ENCODE measurements at places on chromosomes 11 and 22.

DNA sequence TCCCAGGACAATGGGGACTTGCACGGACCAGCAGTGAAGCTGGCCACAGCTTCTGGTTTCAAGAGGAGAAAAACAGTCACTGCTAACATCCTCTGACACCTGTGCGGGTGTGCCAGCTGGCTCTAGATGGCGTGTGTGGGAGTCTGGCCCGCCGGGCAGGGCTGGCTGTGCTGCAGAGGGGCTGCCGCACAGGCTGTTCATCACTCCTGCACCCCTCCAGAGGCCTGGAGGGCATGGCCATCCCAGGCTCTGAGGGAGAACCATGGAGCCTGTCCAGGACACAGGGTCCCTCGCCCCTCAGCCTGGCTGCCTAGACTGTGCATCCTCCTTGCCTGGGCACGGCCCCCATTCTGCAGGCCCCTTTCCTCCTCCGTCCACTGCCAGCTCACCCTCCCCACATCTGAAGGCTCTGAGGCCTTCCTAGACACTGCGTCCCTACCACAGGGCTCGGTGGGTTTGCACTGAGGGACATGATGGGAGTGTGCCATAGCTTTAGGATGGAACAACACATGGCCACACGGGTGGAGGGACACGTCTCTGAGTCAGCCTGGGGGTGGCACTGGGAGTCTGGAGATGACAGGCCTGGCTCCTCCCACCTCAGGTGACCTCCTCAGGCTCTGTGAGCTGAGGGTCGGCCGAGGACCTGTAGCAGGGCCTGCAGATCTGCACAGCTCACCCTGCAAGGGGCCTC, 42.1 kb upstream of the GNB1L start:
- DNase-seq: no peak

DNA sequence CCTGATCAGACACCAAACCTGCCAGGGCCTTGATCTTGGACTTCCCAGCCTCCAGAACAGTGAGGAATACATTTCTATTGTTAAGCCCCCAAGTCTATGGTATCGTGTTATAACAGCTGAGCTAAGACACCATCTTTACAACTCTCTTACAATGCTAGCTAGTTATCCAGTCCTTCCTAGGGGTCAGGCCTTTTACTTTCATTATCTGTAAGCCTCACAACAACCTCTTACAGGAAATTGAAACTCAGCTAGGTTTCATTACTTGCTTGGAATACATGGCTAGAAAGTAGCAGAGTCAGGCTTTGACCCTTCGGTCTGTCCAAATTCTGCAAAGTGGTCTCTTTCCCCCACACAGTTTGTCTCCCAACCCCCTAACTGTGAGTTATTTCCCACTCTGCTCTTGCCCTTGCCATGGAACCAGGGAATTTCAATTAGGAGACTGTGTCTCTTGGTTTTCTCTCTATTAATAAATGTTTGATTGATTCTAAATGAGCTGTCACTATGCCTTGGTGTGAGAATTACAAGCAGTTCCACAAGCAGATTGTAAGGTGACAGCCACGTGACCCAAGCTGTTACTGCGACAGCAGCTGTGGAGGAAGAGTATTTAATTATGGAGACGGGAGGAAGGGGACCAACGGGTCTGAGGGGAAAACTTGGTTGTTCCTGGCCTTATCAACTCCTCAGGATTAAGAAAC, 38.4 kb upstream of the CLMP start:
- no peak for DNase-seq

- DNase-seq: no peak
These were observed at the start of gene ALDH3B1 for GRCh38 chr11:68010090-68011041. Gene ALDH3B1 (plus strand): TSS chr11:68010327. CDS start chr11:68015298, 4,971 bp downstream.

- DNase-seq: no peak
These were observed 3.0 kb downstream of the TMEM218 start for GRCh38 chr11:125108469-125108868.

DNA sequence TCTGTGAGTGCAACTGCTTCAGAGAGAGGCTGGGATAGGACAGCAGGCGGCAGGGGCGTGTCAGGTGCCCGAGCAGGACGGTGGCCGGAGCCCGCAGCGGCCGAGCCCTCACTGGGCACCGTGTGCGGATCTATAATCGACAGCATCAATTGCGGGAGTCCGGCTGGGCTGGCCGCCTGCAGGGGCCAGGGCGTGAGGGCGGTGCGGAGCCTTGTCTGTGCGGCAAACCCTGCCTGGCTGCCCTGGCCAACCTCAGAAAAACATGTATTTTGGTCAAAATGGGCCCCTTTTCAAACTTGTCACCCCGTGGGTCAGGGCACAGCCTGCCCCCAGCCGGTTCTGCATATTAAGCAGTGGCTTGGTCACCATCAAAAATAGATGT, 91.3 kb upstream of the KCNQ1OT1 start:
- no peak for DNase-seq

Data from stimulated activated CD4-positive, alpha-beta T cell treated with anti-CD3 and anti-CD28 coated beads, TNF-alpha, amount 100 ng/mL, for 4 hours (primary cell).